ENCODE measurements at places on chromosomes 1 and 21.

DNA sequence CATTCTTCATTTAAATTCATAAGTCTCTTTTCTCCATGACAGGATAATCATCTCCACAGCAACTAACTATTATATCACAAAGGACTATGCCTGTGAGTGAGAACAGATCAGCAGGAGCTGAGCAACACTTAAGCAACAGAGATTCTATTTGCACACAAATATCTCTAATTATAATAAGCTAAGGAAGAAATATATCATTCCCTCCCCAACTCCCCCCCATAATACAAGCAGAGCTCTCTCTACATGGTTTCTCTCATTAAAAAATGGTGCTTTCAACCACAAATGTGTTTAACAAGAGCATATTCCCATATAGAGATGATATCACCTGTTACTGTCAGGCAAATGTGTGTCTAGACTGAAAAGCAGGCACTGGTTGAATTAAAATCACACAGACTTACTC lies 34.5 kb upstream of the NIBAN1 start:
- DNase-seq, result no peak

- no peak for DNase-seq
These were observed 363.8 kb downstream of the DISC1 start for GRCh38 chr1:231990388-231990787.

DNA sequence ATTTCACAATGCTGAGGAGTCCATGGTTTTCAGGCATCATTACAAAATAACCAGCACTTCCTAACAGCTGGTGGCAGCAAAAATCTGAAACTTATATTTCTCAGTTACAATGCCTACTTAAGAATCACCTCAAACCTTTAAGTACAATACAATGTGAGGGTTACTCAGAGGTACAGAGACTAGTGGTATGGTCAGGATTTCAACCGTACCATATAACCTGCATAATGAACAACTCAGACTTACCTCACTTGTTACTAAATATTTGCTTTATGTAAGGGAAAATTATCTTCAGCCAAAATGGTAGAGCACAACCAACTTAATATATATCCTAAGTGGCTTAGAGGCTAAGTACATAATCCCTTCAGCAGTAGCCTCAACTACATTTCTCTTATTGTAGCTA lies 344.5 kb downstream of the SMYD3 start:
- no peak for DNase-seq

GRCh38 chr1:163401211-163401610 lies 79.5 kb downstream of the NUF2 start:
- no peak for DNase-seq

DNA sequence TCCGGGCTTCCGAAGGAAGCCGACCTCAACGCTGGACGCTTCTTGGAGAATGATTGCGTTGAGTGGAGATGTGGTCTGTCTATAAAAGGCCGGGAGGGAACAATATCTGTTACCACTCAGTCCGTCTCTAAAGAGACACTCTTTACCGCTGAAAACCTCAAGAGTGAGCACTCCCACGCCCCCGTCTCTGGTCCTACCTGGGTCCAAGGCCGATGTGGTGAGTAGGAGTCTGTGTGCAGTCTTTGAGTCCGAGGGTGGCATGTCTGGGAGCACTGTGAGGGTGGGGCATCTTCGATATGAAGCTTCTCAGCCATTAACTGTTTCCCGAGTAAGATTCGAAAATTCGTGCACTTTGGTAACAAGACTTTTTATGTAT lies 576 bp downstream of the ZFP69 start:
- no peak for DNase-seq

DNA sequence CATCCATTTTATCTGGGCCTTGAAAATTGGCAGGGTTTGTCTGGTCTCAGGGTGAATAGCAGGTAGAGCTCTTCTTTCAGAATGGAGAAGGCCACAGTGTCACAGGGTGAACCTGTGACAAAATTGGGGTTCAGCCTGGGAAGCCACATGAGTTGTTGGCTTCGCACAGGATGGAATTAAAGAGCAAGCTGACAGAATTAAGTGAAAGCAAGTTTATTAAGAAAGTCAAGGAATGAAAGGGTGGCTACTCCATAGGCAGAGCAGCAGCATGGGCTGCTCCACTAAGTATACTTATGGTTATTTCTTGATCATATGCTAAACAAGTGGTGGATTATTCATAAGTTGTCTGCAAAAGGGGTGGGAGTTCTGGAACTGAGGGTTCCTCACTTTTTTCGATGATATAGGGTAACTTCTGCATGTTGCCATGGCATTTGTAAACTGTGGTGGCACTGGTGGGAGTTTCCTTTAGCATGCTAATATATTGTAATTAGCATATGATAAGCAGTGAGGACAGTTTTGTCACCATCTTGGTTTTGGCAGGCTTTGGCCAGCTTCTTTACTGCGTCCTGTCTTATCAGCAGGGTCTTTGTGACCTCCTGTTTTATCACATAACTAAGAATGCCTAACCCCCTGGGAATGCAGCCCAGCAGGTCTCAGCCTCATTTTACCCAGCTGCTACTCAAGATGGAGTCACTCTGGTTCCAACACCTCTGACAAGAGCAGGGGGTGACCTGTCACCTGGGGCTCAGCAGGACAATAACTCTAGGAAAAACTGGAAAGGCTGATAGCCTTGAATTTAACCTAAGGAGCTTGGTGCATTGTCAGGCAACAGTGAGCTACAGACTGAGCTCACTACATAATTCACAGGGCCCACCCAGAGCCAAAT lies 5.1 kb downstream of the IFNAR2 start:
- DNase-seq, result no peak

GRCh38 chr1:65344171-65344814 lies 35.0 kb downstream of the DNAJC6 start:
- no peak for DNase-seq

DNA sequence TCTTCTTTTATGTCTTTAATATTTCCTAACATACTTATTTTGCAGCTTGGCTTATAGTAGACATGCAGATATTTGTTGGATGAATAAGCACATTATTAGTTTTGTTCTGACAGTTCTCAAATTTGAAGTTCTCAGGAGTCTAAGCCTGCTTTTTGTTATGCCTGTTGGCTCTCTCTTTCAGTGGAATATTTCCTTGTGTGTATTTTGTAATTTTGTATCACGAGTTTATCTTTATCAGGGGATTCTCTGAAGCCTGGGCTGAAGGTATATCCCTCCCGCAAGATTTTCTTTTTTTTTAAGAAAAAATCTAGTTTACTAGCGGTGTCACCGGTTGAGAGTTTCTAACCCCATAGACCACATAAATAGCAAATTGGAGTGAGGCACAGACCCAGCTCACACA lies 105.9 kb downstream of the RGL1 start:
- no peak for DNase-seq

GRCh38 chr1:40039245-40039756 lies 1.2 kb upstream of the CAP1 start:
- no peak for DNase-seq

DNA sequence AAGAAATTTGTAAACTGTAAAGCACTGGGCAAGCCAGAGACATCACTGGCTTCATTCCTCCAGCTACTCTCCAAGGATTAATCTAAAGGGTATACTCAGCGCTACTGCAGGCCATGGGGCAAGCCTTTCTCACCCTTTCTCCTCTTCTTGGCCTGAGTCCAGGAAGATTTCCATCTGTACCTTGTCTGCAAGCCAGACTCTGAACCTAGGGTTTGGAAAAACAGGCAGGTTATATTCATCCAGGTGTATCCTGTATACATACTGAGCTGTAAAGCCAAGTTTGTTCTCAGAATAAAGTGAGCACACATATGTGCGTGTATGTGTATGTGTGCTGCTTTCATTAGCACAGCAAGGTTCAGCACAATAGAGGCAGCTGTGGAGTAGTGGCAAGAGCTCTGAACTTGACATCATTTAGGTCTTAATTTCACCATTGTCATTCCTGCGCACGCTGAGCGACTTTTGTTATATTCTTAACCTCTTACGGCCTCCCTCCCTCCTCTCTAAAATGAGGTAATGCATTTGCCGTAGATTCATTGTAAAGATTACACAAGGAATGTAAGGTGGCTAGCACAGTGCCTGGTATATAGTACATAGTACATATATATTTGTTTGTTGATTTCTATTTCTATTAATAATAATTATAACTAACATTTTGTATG lies 128.1 kb upstream of the JUN start:
- DNase-seq, result no peak

- no peak for DNase-seq
These were observed 8.6 kb downstream of the CLSTN1 start for GRCh38 chr1:9815150-9815549.

DNA sequence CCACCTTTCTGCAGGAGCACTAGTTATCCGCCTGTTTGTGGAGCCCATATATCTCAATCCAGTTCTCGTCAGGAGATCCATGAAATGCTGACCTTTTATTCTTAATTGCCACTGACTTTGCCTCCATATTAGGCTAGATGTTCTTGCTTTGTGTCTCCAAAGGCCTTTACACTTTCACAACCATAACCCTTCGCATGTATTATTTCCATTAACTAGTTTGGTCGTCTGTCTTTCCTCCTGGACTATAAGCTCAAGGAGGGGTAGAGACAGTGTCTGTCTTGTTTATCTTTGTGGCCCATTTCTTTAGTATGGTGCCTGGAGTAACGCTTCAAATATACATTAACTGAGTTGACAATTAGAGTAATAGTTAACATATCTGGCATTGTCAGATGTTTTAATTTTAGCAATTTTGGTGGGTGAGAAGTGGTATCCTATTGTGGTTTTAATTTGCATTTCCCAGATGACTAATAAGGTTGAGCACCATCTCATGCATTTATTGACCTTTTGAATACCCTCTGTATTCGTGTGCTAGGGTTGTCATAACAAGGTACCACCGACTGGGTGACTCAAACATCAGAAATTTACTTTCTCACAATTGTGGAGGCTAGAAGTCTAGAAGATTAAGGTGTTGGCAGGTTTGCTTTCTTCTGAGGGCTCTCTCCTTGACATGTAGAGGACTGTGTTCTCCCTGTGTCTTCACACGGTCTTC lies 21.7 kb upstream of the IL12RB2 start:
- DNase-seq, result no peak

- DNase-seq, result peak; percentile 18
These were observed at the start of gene SGIP1 for GRCh38 chr1:66533804-66534740. Gene SGIP1 (plus strand): TSS chr1:66534153. CDS start chr1:66534359, 206 bp downstream.

DNA sequence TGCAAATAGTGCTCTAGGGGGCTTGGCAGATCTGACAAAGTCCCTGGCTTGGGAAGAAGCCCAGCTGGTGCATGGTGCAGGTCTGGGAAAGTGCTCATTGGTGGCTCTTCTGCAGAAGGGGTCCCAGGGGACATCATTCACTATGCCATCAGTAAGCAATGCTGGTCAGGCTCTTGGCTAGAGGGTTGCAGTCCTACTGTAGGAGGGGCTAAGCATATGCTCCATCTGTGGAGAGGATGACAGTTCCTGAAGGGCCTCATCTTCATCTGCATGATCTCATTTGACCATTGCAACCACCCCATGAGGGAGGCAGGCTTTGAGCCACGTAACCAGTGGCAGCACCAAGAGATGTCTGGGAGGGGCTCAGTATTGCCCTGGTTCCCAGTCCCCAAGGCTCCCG lies 31.5 kb upstream of the VASH2 start:
- no peak for DNase-seq

GRCh38 chr21:15333136-15333710 lies 268.4 kb upstream of the NRIP1 start:
- no peak for DNase-seq

GRCh38 chr1:44621841-44622286 lies 52.4 kb downstream of the TMEM53 start:
- no peak for DNase-seq

- no peak for DNase-seq
These were observed 197.5 kb upstream of the KIAA0040 start for GRCh38 chr1:175390081-175390481.

DNA sequence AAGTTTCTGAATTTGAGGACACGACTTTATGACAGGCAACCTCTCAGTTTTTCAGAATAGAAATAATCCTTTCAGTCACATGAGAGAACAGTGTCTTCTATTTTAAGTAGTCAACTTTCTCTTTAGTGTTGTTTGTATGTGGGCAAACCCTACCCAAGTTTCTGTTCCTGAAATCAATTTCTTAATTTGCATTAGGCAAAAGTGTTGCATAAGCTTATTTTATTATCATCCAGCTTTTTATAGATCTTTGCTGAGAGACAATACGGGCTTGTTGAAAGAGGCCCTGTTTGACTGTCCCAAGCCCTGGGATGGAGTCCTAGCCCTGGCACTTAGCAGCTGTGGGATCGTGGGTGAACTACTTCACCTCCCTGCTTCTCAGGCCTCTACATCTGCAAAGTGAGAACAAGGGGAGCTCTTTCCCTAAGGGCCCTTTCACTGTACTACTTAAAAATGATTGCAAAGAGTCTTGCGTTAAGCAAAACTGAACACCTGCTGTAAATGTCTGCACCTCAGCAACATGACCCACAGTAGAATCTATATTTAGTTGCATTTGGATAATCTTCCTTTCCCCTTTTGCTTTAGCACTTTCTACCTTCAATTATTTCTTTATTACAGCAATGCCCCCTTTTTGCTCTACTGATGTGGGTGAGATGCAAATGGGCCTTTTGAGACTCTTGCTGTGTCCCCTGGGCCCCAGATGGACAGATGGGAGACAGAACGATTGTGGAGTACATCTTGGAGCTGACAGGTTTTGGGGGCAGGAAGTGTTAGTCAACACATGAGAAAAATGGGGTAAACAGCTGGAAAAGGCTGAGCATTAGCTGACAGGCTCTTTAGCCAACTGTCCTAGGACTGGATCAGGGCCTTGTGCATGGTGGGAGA lies 41.0 kb upstream of the SCAF4 start:
- DNase-seq, result no peak

DNA sequence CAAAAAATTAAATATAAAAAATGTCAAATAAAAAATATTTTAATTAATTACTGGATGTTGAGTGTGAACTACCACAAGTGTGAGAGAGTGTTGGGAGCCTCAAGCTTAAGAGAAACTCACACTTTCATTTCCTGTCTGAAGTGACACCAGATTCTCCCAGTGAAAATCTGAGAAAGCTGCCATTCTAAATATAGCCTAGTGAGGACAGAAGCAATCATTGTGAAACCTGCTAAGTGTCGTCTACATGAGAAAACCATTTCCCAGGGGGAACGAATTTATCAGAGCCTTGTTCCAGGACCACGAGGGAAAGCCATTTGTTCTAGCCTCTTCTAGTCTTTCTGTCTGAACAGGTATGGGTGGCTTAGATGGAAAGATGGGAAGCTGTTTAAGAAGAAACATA lies 329.3 kb upstream of the PRMT6 start:
- no peak for DNase-seq

GRCh38 chr1:1358433-1359271 lies at the start of gene MXRA8:
Gene MXRA8 (minus strand): TSS chr1:1358555. CDS start chr1:1358504, 51 bp downstream.
- peak; percentile 21 for DNase-seq

DNA sequence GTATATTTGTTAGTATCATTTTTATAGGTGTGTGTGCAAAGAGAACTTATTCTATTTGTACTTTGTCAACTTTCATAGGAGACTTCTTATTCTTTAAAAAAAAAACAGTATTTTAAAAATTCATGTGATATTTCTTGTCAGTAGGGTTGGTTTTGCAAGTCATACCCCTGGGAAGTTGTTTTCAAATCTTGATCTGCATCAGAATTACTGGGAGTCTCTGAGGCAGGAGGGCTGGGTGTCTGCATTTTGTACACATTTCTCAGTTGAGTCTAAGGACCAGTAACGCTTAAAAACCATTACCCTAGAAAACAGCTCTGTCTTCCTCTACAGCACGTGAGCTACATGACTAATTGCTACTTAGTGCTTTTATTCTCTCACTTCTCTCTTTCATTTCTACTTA lies 76.0 kb upstream of the CTTNBP2NL start:
- no peak for DNase-seq

- DNase-seq, result no peak
These were observed 70.6 kb upstream of the GCLM start for GRCh38 chr1:93979718-93980319.
